Omental fat pad (tissue), 4 donors: ENCODE measurements at places on chromosomes 3 and 15.

- DNase-seq, result no peak
These were observed 52.8 kb downstream of the PPM1L start for GRCh38 chr3:160808838-160809237.

DNA sequence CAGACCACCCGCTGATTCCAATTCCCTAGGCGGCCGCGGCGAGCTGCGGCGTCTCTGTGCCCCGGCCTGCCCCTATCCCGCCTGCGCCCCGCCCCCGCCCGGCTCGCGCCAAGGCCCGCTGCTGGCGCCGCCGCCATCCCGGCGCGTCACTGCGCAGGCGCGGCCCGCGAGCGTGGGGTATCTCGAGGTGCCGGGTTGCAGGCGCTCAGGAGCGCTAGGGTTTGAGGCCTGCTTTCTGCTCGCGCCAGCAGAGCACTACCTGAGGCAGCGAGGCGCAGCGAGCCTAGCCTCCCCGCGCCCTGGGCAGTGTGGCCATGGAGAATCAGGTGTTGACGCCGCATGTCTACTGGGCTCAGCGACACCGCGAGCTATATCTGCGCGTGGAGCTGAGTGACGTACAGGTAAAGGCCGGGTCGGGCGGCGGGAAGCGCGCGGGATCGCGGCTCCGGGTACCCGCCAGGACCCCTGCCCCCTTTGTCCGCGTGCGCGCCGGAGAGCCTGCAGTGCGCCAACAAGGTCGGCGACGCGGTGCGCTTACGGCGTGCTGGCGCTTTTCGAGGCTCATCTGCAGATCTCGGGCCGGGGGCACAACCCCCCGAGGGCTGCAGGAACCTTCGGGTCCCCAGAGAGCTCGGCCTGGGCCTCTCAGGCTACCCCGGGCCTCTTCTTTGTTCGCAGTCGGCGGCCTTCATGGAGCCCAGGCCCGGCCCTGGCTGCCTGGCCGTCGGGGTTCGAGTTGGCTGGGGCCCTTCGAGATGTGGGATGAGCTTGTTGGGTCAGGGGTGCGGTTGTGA, at the start of gene HACD3:
Gene HACD3 (plus strand): TSS at position 146 of the 794 bp plus-strand sequence. CDS start 169 bp downstream, at position 315.
- peak; percentile 54 for DNase-seq

GRCh38 chr15:93384886-93385285, 295.9 kb upstream of the RGMA start:
- no peak for DNase-seq

DNA sequence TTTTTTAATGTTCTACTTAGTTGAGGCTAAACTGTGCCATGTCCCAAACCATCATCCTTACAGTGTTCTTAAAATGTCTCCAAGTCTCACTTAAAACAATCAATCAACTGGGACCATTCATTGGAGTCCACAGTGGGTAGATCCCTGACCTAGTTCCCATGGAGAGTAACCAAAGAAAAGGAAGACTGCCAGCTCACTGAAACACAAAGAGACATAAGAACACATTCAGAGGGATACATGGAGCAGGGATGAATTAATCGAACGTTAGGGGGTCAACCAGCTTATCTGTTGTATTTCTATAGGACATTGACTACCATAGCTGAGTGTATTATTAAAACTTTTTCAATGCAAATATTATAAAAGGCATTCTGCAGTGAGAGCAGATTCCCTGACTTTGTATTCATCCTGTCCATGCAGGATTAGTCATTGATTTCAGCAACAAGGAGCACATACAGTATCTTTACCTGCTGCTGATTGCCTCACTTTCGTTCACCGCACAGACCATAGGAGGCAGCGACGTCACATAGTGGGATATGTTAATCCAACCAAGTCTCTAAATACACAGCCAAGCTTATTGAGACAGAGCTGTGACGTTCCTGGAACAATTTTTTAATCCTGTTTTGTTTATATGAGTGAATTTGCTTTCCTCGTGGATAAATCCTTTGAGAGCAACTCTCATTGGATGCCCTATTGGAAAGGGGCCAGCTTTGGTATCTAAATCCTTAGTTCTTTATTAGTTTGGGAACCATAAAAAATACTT, 364.9 kb upstream of the RBMS3 start:
- no peak for DNase-seq

DNA sequence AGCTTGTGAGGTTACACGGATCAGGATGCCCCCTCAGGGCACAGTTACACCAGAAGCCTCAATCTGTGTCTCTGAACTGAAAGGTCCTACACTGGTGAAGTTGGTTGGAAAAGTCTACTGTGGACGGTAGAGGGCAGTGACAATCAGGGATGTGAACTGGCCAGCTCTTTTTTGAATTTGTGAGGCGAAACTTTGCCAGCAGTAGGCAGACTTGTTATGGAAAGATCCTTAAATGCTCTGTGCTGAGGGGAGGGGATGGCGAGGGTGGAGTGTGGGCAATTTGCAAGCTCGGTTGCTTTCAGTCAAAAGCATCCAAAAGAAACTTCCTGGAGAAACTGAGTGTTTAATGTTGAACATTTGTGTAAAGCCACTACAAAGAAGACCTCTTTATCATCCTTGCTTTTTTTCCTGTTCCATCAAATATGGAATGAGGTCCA, 127.4 kb upstream of the ABHD17C start:
- DNase-seq, result no peak

- no peak for DNase-seq
These were observed 63.4 kb upstream of the ADAMTS17 start for GRCh38 chr15:100405179-100405578.

GRCh38 chr15:72368325-72368724, 7.5 kb downstream of the HEXA start:
- no peak for DNase-seq

DNA sequence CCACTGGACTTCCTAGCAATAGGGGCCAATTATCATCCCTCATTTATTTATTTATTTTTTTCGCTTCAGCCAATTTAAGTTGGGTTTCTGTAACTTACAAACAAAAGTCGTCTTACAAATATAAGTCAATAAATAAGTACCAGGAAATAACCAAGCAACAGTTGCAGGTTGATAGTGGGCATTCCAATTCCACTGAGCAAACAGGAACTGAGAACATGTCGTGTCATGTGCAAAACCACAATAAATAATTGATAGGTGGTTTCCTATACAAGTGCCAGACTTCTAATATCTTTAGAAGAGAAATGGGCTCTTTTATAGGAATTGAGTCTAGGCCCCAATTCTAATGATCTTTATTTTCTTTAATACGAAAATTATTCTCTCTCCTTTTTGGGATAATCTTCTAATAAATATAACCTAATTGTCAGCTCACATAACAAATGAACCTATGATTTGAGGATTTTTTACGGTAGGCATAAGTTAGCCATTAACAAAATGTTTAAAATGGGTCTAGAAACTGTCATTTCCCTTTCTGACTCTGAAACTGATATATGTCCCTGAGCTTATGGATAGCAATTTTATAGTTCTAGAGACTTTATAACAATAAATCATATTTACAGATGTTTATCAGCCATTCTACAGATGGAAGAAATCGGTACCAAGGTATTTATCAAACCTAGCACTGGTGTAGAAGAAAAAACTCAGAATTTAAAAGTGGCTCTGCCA, 571.8 kb downstream of the FOXP1 start:
- no peak for DNase-seq

DNA sequence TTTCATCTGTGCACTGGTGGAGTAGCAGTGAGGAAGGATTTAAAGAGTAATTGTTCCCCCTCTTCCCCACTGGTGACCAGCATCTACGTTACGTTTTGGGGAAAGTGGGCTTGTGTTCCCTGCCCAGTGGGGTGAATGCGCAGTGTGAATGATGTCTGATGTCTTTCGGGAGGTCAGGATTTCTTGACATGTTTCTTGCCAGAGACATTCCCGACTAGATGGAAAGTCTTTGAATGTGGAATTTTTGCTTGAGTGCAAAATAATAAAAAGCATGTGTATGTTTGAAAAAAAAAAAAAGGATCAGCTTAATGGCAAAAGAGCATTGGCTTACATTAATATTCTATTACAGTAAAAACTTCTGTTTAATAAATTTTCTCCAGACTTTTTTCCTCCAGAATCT, 632.2 kb downstream of the FOXP1 start:
- no peak for DNase-seq

DNA sequence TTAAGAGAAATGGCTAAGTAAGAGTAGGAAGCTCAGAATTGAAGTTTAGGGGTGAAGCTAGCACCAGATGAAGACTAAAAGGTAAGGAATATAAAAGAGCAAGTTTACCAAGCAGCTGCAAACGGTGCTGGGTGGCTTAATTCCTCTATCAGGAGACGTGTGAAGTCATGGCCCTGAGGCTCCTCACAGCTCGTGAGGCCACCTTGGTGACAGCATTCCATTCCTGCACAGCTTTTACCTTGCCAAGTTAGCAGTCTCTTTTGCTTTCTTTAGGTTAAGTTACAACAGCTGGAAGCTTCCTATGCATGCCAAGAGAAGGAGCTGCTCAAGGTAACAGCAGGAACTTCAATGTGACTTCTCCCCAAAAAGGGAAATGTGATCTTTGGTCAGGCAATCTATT, 6.4 kb downstream of the TMCO5A start:
- no peak for DNase-seq

GRCh38 chr15:72800833-72801481, 17.4 kb upstream of the ADPGK start:
- no peak for DNase-seq

GRCh38 chr15:99343208-99343607, 91.9 kb downstream of the LRRC28 start:
- DNase-seq, result no peak

GRCh38 chr3:13379201-13379830, 40.8 kb downstream of the NUP210 start:
- DNase-seq, result no peak

DNA sequence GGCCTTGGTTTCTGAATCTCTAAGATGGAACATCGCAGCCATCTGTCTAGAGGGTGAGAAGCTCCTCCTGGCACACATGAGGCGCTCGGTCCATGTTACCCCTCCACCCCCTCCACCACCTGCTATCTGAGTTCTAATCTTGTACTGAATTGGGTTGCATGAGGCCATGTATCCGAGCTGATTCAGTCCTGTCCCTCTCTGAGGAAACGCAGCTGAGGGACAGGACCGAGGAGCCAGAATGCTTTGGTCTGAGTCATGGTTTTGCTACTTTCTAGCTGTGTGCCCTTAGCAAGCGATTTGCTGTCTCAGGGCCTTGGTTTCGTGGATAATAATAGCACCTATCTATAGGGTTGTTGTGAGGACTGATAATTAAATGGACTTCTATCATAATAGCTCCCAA, 87.8 kb upstream of the SEC13 start:
- no peak for DNase-seq

- DNase-seq, result no peak
These were observed 57.0 kb upstream of the MCTP2 start for GRCh38 chr15:94174399-94174802.

DNA sequence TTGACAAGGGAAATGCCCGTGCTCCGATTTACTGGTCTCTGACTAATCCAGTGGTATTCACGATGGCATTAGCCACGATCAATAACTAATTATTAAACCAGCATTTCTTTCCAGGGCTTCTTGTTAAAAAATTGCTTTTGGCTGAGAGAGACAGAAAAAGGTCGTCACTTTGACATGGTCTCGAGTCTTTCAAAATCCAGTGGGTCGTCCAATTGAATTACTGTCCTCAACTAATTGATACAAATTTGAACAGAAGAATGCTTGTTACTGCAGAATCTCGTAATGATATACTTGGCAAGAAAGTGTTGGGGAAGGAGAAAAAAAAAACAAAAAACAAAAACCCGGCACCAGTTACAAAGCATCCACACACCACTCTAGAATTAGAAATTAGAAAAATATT, 318.4 kb downstream of the NR2F2 start:
- no peak for DNase-seq

GRCh38 chr15:81304226-81304625, 19.7 kb downstream of the STARD5 start:
- no peak for DNase-seq

DNA sequence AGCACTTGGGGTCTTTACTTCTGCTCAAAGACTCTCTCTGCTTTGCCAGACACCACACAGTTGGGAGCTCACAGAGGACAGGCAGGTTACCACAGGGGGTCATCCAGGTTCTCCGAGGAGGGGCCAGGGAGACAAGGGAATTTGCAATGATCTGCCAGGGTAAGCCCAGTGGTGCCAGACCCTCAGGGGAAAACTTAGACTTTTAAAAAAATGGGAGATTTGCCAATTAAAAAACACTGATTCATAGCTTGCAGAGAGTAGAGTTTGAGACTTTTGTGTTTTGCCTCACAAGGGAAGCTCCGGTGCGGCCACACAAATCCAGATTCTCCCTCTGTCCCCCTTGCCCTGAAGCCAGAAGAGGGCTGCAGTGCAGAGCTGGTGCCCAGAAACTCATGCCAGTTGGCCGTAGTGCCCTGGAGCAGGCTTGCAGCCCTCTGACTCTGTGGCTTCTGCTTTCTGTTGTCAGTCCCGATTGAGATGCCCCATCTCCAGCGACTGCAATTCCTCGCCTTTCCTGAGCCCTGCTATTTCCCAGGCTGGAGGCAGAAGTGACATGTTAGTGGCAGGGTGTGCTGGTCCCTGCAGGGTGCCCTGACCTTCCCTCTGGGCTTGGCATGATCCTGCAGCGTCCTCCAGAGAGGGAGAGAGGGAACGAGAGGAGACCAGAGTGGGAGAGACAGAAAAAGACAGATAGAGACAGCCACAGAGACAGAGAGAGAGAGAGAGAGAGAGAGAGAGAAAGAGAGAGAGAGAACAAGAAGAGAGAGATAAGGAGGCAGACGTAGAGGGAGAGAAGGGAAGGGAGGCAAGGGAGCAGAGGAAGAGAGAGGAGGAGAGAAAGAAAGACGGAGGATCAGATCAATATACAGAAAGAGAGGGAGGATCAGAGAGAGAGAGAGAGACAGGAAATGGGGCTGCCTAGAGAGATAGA, 46.0 kb downstream of the RHCG start:
- DNase-seq, result no peak

DNA sequence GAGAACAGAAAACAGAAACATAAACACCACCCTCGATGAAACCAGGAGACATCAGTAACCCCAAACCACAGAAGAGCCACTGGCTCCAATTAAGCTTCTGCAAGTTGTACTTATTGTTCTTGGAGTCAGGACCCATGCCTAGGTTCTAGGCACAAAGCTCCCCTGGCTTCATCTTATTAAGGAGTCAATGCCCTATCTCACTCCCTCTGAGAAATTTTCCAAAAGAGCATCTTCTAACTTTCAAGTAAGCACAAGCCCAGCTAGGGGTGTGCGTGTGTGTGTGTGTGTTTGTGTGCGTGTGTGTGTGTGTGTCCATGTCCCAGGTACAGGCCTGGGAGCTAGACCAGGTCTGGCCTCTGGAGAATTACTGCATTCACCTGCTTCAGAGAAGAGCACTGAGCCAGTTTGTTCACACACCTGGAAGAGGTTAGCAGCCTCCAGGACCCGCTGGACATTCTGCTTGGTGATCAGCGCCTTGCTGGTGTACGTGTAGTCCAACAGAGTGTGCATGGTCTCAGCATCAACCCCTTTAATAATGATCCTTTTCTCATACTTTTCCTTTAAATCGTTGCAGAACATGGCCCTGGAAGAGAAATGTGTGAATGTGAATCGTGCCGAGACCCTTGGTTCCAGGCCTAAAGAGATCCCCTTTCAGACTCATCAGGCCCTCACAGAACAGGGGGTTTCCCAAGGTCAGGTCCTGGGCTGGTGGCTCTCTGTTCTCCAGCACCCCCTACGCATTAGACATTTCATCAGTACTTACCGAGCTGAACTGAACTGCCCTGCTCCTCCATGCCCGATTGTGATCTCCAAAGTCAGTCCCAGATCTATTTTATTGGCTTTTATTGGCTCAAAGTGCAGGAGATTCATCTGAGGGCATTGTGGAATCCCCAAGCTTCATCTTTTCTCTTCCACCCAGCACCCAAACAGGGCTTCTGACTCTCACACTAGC, 27.8 kb downstream of the KLHL6 start:
- DNase-seq, result no peak
